ENCODE measurements at places on chromosomes 7 and 10.

DNA sequence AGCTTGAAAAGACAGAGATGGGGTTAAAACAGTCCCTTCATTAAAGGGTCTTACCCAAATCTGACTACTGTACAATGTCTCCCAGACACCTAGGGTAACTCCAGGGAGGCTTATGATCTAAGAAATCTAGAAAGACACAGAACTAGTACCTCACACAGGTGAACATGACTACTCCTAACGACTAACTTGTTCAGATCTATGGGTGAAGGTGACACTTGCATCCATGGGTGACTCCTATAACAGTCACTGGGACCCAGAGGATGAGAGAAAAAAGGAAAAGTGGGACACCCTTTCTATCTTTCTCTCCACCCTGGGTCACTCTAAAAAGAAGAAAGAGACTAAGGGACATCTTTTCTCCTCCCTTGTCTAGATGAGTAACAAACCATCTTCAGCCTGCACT is 19.2 kb downstream of the AKR1C8 start:
- no peak for DNase-seq

- DNase-seq = no peak
Measured at GRCh38 chr10:77244746-77245145, 392.9 kb downstream of the KCNMA1 start.

DNA sequence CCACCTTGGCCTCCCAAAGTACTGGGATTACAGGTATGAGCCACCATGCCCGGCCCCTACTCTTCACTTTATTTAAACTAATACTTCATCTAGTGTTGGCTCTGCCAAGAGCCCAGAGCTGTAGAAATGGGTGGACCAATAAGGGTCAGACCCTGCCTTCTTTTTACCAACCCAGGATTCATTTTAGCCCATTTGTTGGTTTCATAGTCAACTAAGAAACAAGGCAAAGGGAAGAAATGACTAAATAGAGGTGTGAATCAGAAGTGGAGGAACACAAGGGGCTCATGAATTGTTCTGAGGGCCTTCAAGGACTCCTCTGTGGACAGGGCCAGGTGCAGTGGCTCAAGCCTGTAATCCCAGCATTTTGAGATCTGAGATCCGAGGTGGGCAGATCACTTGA is 1.1 kb downstream of the ANKRD2 start:
- no peak for DNase-seq

DNA sequence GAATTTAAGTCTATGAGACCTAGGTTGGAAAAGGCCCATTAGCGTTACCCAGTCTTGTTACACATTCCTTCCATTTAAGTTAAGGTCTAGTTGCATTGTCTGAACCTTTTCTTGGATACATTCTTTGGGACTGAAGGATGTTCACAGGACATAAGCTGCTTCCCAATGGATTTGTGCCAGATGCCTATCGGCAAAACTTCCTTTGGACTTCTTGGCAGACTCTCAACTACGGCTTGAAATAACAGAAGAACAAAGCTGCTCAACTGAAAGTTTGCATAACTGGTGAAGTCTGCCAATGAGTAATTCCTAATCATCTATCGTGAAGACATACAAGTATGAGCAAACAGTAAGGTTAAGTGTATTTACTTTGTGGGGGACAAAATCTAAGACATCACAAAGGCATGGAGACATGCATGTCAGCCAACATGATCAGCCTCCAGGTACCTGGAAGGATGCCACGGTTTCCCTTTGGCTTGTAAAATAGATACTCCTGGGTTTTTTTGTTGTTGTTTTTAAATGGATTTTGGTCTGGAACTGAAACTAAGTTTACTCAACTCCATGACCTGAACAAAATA is 35.4 kb downstream of the MALSU1 start:
- DNase-seq = no peak

- DNase-seq = no peak
Measured at GRCh38 chr10:17430647-17431355, 23.6 kb downstream of the ST8SIA6 start.

DNA sequence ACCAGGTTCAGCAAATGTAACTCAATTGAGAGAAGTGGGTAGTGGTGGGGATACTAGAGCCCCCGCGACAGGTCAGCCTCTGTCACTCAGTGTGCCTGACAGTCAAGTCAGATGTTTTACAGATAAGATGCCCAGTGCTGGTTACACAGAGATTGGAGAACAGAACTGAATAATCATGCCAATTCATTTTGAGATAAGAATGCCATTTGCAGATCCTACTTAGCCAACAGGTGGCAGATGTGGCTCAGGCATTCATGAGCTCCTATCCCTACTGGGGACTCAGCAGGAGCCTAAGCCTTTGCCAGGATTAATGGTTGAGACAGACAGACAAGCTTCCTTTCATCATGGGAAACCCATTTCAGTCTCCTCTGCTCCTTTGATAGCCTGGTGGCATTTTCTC is 137.8 kb downstream of the MAPK8 start:
- no peak for DNase-seq

DNA sequence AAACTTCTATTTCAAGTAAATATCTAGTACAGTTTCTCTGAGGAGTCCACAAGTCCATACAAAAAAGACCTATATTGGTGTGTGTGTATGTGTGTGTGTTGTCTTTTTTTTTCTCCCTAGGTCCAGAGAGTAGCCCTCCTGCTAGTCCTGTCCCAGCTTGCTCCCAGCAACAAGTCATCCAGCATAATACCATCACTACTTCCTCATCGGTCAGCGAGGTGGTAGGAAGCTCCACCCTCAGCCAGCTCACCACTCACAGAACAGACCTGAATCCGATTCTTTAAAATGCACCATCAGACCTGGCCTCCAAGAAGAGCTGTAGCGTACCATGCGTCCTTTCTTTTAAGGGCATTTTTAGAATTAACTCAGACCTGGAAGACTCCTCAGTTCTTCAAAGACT is 139.1 kb downstream of the TRIL start:
- peak; percentile 34 for DNase-seq

- DNase-seq = no peak
Measured at GRCh38 chr10:18203471-18203870, 63.2 kb downstream of the CACNB2 start.

- no peak for DNase-seq
Measured at GRCh38 chr7:96026611-96027010, 254.3 kb downstream of the DYNC1I1 start.

GRCh38 chr7:3591944-3592343 is 290.9 kb downstream of the SDK1 start:
- DNase-seq = no peak

GRCh38 chr10:127368101-127368500 is 171.7 kb upstream of the INSYN2A start:
- DNase-seq = no peak

DNA sequence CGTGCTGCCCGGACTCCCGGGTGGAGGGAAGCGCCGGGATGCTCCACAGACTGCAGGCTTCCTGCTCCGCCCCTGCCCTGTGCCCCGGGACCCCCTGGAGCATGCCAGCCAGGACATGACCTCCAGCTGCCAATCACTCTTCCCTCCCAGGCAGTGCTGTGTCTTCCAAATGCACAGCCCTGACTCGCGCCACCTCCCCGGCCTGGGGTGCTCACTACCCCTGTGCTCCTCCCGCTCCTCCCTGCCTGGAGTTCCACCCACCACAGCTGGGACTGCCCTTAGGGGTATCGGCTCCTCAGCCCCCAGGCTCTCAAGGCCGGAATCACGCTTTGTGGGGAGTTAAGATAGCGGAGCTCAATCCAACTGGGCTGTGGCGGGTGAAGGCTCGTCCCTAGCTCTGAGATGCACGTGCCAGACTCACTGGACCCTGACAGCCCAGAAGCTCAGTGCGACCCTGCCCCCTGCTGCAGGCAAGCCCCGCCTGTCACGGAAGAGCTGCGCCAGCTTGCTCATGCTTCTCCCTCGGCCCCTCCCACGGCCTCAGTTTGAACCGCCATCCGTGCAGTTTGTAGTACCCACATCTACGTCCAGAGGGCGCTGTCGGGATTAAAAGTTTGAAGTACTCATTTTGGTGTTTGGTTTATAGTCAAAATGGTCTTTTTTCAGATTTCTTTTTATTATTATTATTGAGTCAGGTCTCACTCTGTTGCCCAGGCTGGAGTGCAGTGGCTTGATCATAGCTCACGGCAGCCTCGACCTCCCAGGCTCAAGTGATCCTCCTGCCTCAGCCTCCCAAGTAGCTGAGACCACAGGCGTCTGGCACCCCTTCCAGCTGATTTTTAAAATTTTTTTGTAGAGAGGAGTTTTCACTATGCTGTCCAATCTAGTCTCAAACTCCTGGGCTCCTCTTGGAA is 142.5 kb upstream of the TCERG1L start:
- DNase-seq = no peak

- no peak for DNase-seq
Measured at GRCh38 chr7:18352339-18353255, 143.0 kb upstream of the HDAC9 start.

GRCh38 chr7:99109108-99110051 is 34.5 kb downstream of the SMURF1 start:
- no peak for DNase-seq

- DNase-seq = peak; percentile 41
Measured at GRCh38 chr10:47198221-47198620, 101.8 kb upstream of the GDF10 start.

GRCh38 chr7:47893238-47893637 is 55.0 kb downstream of the PKD1L1 start:
- no peak for DNase-seq

DNA sequence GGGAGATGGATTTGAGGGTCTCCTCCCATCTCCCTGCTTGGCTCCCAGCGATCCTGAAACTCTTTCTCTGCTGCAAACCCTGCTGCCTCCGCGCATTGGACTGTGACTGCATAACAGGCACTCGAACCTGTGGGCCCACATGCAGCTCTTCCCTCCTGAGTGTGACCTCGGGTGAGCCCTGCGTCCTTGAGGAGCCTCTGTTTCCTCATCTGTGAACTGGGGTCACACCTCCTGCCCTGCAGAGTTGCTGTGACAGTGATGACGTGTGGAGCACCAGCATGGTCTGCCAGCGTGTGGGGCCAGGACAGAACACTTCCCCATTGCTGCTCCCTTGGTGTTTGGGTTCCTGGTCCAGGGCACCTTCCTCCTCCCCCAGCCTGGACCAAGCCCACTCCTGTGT is 46.9 kb upstream of the PSMG3 start:
- DNase-seq = no peak

DNA sequence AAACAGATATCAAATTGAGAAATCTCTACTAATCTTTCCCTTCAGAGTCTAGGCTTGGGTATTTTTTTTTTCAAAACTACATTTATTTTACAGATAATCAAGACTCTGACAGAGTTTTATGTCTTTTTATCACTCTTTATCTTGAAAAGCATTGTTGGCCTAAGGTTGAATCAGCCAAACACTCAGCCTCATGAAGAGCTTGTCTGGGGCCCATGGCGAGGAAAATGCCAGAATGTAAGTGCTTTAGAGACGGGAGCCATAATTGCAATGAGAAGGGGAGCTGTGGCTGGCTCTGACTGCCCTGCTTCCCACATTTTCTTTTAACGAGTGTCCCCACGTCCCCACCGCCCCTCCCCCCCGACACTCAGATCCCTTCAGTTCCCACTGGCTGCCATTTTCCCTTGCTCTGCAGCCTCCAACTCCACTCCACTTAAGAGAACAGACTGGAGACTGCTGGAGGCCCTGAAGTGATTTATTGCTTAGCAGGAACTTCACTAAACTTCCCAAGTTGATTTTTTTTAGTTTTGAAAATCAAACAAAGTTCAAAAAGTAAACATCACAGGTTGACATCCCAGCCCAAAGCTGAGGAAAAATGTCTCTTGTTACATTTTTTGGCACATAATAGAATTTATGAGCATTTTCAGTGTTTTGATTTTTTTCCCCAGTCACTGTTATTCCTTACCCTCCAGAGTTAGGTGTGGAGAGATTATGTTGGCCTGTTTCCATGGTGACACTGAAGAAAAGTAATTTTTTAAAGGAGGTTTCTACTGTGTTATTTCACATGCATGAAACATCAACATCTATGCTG is 637.5 kb upstream of the GALNT17 start:
- DNase-seq = no peak

- no peak for DNase-seq
Measured at GRCh38 chr7:116873619-116874018, 11.2 kb downstream of the CAPZA2 start.

- no peak for DNase-seq
Measured at GRCh38 chr7:43341132-43341531, 228.7 kb downstream of the HECW1 start.

GRCh38 chr7:134692344-134692705 is 45.7 kb downstream of the BPGM start:
- DNase-seq = no peak

- DNase-seq = no peak
Measured at GRCh38 chr7:114889646-114890285, 32.1 kb upstream of the MDFIC start.

GRCh38 chr10:86512137-86512536 is 9.5 kb downstream of the WAPL start:
- no peak for DNase-seq

DNA sequence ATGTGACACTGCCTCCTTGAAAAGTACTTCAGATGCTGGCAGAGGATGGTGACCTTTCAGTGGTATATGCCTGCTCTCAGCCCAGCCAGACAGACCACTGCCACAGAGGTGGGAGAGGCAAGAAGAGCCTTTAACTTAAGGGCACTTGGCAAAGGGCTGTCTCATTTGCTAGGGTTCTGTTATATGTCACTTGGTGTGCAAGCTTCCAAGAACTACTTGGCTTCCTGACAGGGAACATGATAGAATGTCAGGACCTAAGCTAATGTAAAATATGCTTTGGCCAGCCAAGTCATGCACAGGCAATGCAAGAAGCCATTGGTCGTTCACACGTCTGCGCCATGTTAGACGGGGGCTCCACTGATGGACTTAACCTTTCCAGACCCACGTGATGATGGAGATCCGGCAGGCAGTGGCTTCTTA is 54.7 kb downstream of the RBM20 start:
- DNase-seq = no peak

- no peak for DNase-seq
Measured at GRCh38 chr7:20199015-20199737, 18.0 kb downstream of the MACC1 start.

DNA sequence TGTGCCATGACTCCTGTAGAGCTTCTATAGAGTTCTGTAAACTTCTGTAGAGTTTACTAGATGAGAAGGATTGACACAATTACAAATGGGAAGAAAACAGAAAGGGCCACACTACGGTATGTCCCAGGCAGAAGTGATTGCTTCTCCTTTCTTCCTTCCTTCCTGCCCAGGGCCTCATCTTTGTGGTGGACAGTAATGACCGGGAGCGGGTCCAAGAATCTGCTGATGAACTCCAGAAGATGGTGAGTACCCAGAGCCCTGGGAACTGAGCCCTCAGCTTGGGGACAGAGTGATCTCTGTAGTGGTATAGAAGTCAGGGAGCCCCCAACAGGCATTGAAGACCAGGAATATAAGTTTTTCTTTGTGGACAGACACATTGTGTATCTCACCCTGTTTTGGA is 1.7 kb downstream of the ARF5 start:
- no peak for DNase-seq

GRCh38 chr10:5963071-5963470 is 14.3 kb downstream of the IL15RA start:
- no peak for DNase-seq

GRCh38 chr7:76333511-76334101 is 25.2 kb downstream of the YWHAG start:
- DNase-seq = peak; percentile 83

- DNase-seq = no peak
Measured at GRCh38 chr10:69007260-69007659, 18.7 kb downstream of the KIFBP start.
